Stimulated activated CD8-positive, alpha-beta memory T cell treated with anti-CD3 and anti-CD28 coated beads, Interleukin-4, amount 100 ng/mL, for 48 hours (primary cell): ENCODE measurements at places on chromosomes 2 and 18.

GRCh38 chr18:12765126-12765525 lies 62.3 kb downstream of the PSMG2 start:
- no peak for DNase-seq

DNA sequence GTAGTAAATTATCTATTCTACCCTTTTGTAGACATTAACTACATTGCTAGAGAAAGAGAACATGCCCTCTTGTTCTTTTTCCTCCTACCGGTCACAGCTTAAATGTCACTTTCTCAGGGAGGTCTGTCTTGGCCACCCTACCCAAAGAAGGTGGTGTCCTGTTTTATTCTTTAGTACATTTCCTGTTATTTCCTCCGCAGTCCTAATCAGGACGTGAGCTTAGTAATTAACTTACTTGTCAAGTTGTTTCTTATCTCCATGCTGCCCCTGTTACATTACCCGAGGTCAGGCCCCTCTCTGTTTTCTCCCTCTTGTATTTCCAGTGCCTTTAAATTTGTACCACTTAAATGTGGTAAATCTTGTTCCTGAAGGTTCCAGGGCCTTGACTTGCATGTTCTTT lies 73.7 kb upstream of the RMDN2 start:
- no peak for DNase-seq

DNA sequence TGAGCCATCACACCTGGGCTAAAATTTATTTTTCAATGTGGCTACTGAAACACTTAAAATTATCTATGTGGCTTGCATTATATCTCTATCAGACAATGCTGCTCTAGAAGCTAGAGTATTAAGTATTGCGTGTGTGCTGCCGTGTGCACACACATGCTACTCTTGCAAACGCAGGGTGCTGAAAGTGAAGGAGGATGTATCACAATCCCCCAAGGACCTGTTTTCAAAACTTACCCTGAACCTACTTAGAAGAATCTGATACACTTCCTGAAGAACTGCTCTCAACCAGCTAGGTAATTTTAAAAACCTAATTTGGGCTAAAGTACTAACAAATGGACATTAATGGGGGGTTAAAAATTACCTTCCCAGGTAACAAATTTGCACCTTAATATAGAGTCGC lies 66.5 kb downstream of the EPHA4 start:
- no peak for DNase-seq

DNA sequence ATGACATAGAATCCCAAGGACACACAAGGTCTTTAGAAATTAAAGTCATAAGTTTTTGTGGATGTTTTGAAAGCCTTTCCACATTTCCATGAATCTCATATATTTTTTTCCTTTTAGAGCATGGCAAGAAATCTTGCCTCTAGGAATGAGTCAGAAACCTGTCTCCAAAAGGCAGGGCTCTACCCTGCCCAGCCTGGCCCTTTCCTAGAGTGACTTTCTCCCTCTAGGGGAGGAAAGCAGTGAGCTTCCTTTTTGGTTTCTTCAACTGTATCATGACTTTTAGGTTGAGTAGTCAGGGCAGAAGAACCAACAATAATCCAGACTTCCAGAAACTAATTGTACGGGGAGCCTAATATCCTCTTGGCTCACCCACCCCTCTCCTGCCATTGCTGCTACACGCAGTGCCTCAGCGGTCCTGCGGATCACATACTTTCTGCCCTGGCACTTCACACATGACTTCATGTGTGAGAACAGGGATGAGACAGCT lies 300.3 kb downstream of the AGPS start:
- no peak for DNase-seq

GRCh38 chr2:2777213-2777612 lies 446.1 kb upstream of the MYT1L start:
- DNase-seq = no peak

DNA sequence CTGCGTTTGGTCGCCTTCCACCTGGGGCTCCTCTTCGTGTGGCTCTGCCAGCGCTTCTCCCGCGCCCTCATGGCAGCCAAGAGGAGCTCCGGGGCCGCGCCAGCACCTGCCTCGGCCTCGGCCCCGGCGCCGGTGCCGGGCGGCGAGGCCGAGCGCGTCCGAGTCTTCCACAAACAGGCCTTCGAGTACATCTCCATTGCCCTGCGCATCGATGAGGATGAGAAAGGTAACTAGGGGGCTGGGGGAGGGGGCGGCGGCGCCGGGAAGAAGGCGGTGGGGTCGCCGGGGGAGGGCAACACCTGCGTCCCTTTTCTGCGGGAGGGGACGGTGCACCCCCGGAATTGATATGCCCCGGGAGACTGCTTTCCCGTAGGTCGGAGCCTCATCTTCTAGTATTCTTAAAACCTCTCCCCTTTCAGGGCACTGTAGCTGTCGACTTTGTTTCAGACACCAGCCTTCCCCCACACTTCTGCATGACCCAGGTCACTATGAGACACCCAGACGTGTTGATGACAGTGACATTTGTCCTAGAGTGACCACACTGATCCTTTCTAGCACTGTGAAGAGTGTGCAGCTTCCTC lies 755 bp downstream of the SPAST start:
- DNase-seq = peak; percentile 39

DNA sequence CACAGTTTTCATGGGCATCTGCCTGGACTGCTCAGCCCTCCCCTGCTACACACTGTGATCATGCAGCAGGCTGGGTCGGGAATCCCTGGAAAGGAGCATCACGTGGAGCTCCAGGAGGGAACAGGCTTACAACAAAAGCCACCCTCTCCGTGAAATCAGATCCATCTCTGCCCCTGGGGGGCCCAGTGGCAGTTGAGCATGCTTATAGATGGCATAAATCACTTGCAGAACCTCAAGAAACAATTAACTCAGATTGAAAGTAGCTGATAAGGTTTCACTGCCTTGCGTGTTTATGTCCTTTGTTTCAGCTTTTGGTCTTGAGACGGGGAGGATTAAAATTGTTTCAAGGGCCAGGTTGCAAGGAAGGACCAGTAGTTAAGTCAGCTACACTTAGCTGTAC lies 354.8 kb upstream of the MEIS1 start:
- no peak for DNase-seq

- DNase-seq = no peak
Measured at GRCh38 chr2:1081451-1082225, 131.0 kb downstream of the SNTG2 start.

- no peak for DNase-seq
Measured at GRCh38 chr2:161128885-161129284, 31.3 kb upstream of the TANK start.

- no peak for DNase-seq
Measured at GRCh38 chr2:58428096-58429013, 187.2 kb upstream of the FANCL start.

DNA sequence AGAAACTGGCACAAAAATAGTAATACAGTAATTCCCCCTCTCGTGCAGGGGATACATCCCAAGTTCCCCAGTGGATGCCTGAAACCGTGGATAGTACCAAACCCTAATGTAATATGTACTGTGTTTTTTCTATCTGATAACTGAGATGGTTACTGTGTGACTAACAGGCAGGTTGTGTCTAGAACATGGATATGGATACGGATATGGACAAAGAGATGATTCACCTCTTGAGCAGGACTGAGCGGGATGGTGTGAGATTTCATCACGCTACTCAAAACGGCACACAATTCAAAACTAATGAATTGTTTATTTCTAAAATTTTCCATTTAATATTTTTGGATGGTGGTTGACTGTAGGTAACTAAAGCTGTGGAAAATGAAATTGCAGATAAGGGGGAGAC lies 3.4 kb downstream of the MBD1 start:
- DNase-seq = no peak

GRCh38 chr18:44198612-44199284 lies 481.9 kb upstream of the SETBP1 start:
- no peak for DNase-seq

- DNase-seq = peak; percentile 28
Measured at GRCh38 chr18:36419900-36420531, 122.5 kb downstream of the FHOD3 start.

GRCh38 chr2:7111626-7112025 lies 194.4 kb downstream of the RNF144A start:
- DNase-seq = no peak
